ENCODE measurements at places on chromosomes 5 and 9. TPM values are rescaled to one million over a fixed set of nuclear protein-coding genes. Genes with fewer than 3 reads are reported as not detected.

DNA sequence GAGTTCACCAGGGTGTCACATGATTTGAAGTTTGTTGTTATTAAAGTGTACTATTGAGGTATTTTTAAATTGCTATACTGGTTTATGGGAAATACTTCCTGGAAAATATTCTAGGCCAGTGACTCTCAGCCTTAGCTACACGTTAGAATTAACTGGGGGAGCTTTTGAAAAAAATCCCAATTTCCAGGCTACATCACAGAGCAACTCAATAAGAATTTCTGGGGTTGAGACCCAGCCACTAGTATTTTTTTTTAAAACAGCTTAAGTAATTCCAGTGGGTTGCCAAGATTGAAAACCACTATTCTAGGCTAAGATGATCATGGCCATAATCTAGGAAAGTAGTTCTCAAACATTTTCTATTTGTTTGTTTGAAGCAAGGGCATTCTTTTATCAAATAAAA, 142.9 kb upstream of the GRIA1 start:
- H3K4me3 ChIP-seq = no peak overlapping the region
- H3K36me3 ChIP-seq = no peaks in the 10 kb centered on the region
- peaks cover 43% of the 10 kb centered on the region for H3K27me3 ChIP-seq
- no peak overlapping the region for H3K27ac ChIP-seq

GRCh38 chr9:37036776-37037502, 2.9 kb upstream of the PAX5 start:
- peak overlapping the region; percentile 13 for H3K27ac ChIP-seq
- H3K27me3 ChIP-seq = peaks cover 92% of the 10 kb centered on the region
- no peaks in the 10 kb centered on the region for H3K36me3 ChIP-seq
- H3K4me3 ChIP-seq = peak overlapping the region; percentile 79
- DNase-seq = peak; percentile 60
- H3K4me1 ChIP-seq = peaks cover 23% of the 10 kb centered on the region

GRCh38 chr5:81228084-81228483, 5.0 kb upstream of the CKMT2 start:
- H3K27ac ChIP-seq = no peak overlapping the region
- H3K36me3 ChIP-seq = peaks cover 1% of the 10 kb centered on the region
- H3K27me3 ChIP-seq = no peaks in the 10 kb centered on the region
- no peak for DNase-seq

NUDT12 gene
- 0.78 TPM for total RNA-seq

GRCh38 chr9:133056533-133056932, 5.2 kb upstream of the CEL start:
- peaks cover 39% of the 10 kb centered on the region for H3K4me1 ChIP-seq
- DNase-seq = no peak
- H3K27me3 ChIP-seq = no peaks in the 10 kb centered on the region
- H3K27ac ChIP-seq = peak overlapping the region; percentile 51

PFN3 gene
- not detected for total RNA-seq

- peaks cover 24% of the 10 kb centered on the region for H3K4me1 ChIP-seq
- peaks cover 48% of the 10 kb centered on the region for H3K36me3 ChIP-seq
- no peak overlapping the region for H3K27ac ChIP-seq
- no peak overlapping the region for H3K4me3 ChIP-seq
- no peak for DNase-seq
Observed at GRCh38 chr5:66001952-66002351, 75.6 kb downstream of the ERBIN start.

WNK2 gene
- total RNA-seq = 0.25 TPM

CLINT1 gene
- total RNA-seq = 69.7 TPM

GRCh38 chr5:142012792-142013388, at the start of gene GNPDA1:
Gene GNPDA1 (minus strand): TSS chr5:142013027. CDS start chr5:142012035, 992 bp downstream.
- peaks cover 18% of the 10 kb centered on the region for H3K36me3 ChIP-seq
- no peaks in the 10 kb centered on the region for H3K27me3 ChIP-seq

SOX30 gene
- total RNA-seq = not detected

DNA sequence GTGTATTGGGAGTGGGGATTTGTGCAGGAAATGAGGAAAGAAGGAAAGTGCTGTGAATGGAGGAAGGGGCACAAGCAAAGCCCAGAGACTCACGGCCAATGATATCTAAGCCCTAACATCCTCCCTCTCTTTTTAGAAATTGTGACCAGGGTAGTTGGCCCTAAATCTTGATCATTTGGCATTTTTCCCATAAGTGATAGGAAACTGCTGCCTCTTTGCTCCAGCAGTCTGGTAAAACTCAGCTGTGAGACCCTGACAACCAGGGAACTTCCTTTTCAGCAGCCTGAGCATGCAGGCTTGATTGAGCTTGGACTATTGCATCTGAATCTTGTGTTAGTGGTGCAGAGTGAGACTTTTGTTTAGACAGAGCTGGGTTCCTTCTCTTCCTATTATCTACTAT, 9.6 kb upstream of the ADRB2 start:
- H3K36me3 ChIP-seq = peaks cover 2% of the 10 kb centered on the region
- no peak overlapping the region for H3K4me3 ChIP-seq
- H3K27me3 ChIP-seq = peaks cover 6% of the 10 kb centered on the region
- H3K4me1 ChIP-seq = peaks cover 7% of the 10 kb centered on the region
- no peak for DNase-seq

DNA sequence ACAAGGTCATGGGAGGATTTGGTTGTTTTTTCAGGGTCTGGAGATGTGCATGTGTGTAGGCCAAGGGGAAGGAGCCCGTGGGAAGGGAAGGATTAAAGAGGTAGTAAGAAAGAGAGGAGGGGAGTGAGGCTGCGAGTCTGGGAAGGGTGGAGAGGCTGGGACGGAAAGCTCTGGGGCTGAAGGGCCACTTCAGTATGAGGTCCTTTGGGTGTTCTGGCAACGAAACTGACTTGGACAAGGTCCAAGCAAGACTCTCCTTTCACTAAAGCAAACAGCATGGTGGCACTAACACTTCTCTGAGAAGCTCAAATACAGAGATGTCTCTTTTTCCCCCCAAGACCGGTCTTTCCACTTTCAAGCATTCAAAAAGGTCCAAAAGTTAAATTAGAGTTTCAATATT, 394.5 kb downstream of the ARHGEF28 start:
- H3K4me1 ChIP-seq = no peaks in the 10 kb centered on the region
- H3K36me3 ChIP-seq = no peaks in the 10 kb centered on the region
- no peak overlapping the region for H3K4me3 ChIP-seq
- no peak for DNase-seq
- H3K27ac ChIP-seq = no peak overlapping the region

DNA sequence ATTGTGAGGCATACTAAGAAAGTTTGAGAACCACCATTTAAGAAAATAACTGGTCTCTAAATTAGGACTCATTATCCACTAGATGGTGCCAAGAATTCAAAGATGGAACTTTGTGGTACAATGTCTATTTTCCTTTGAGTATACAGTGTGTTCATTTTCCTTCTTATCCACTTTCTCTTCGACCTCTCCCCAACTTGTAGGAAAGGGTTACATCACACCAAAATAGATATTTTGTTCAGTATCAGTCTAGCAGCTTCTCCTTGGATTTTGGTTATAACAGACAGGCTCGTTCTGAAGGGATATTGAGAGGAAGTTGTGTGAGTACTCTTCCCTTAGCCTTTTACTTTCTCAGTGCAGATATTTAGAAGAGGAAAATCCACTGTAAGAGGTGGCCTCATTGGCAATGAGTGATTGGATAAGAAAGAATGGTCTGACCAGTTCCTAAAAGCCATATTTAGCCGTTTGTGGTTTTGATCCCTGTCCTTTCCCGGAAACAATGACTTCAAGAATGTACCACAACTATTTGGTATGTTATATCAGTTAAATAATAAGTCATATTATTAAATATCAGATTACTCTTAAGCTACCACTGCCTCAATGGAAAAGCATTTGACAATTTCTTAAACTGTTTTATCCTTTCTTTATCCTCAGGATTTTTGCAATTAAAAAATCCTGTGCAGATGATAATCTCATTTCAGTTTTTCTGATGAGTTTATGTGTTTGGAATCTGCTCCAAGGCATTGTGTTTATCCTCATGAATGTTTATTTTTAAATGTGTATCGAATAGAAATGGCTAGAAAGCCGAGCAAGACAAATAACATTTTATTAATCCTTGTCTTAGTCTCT, 69.0 kb upstream of the GRAMD2B start:
- H3K27me3 ChIP-seq = peaks cover 10% of the 10 kb centered on the region
- H3K36me3 ChIP-seq = no peaks in the 10 kb centered on the region
- DNase-seq = no peak
- H3K4me1 ChIP-seq = peaks cover 17% of the 10 kb centered on the region
- H3K4me3 ChIP-seq = peak overlapping the region; percentile 56

DNA sequence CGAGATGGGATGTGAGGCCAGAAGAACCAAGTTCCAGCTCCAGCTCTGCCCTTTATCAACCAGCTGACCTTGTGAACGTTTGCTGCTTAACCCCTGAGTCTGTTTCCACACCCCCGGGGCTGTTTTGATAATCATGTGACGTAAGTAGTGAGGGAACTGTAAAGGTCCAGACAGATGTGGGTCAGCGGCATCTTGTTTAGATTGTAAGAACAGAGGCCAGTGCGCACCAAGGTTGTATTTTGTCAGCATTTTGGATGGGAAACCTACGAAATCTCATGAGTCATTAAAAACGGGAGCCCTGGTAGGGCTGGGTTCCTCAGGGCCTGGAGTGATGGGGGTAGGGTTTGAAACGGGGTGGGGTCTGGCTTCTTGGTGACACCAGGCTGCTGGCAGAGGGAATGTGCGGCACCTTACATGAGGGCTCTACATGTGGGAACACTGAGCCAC, 13.8 kb upstream of the COL15A1 start:
- H3K36me3 ChIP-seq = no peaks in the 10 kb centered on the region
- peaks cover 2% of the 10 kb centered on the region for H3K4me1 ChIP-seq
- H3K27me3 ChIP-seq = peaks cover 25% of the 10 kb centered on the region
- no peak for DNase-seq

DNA sequence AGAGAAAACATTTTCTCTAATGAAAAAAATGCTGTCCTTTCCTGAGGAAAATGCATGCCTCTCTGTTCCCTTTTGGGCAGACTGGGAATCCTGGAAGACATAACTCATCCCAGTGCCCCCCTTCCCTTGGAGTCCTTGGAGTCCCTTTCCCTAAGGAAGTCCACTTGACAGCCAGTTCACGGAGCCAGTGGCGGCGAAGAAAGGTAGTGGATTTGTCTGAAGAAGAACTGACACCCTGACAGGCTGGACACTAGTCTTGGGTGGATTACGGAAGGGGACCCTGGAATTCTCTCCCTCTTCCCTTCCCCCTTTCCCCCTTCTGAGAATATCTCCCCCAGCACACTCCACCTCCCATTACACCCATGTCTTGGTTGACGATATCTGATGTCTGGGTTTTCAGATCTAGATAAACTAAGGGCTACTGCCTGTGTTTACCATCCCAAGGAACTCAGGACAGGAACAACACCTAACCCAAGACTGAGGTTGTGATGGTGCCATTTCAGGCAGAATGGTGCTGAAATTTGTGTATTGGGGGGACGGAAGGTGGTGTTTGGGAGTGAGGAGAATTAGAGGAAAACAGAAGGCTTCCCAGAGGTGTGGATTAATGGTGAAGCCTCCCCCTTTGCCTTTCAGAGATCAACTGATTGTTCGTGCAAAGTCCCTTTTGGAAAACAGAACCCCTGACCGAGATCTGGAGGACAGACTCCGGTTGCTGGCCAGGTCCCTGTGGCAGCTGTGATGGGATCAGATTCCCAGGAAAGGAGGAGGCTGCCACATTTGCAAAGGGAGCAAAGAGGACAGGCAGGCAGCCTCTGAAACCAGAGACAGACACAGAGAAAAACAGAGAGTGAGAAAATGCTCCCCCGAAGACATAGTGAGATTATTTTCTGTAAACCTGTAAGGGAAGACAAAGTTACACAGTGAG, 704 bp downstream of the SPARC start:
- DNase-seq = no peak
- peak overlapping the region; percentile 67 for H3K4me3 ChIP-seq
- peaks cover 9% of the 10 kb centered on the region for H3K4me1 ChIP-seq
- H3K27me3 ChIP-seq = peaks cover 36% of the 10 kb centered on the region
- H3K27ac ChIP-seq = no peak overlapping the region

SLC22A5 gene
- 6.0 TPM for total RNA-seq

GRCh38 chr5:157050050-157050449, 8.9 kb downstream of the HAVCR1 start:
- no peak for DNase-seq
- H3K36me3 ChIP-seq = peaks cover 50% of the 10 kb centered on the region
- H3K4me1 ChIP-seq = peaks cover 23% of the 10 kb centered on the region
- peak overlapping the region; percentile 78 for H3K4me3 ChIP-seq

DNA sequence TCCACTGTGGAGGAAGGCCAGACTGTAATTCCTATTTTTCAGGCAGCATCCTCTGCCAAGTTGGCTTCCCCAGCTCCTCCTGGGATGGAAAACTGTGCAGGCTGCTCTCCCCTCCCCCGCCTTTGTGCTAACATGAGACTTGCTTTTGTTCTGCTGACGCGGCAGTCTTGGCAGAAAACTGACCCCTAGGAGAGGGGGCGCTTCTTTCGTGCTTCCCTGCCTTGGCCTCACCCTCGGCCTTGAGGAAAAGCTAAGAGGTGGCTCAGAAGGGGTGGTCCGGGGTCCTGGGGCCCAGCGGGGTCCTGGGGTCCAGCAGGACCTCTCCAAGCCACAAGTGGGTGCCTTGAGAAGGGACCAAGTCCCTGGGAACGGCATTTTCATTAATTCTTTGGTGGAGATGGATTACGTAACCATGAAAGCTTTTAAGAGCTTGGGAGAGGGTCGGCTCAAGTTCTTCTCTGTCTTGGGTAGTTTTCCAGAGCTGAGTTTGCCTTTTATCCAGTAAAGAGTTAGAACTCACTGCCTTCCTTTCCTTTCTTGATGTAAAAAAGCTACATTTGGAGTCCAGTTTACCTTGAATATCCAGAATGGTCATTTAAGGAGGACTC, 51.0 kb downstream of the SH3PXD2B start:
- no peak overlapping the region for H3K27ac ChIP-seq
- H3K4me3 ChIP-seq = no peak overlapping the region
- DNase-seq = no peak

DNA sequence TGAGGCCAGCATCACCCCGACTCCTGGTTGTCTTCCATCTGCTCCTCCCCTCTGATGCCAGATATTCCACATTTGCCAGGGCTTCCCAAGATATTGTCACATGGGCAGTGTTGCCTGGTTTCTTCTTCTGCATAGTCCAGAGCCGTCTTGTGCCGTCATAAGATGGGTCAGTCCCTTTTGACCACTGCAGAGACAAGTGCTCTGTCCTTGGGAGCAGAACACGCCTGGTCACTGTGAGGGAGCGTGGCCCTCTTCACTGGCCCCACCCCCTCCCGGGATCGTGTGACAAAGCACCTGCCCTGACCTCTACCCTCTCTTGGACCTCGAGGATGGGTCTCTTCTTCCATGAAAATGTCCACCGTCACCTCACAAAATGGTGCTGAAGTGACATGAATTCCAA, 41.6 kb downstream of the UBE2QL1 start:
- peaks cover 10% of the 10 kb centered on the region for H3K4me1 ChIP-seq
- peaks cover 9% of the 10 kb centered on the region for H3K27me3 ChIP-seq
- no peak overlapping the region for H3K4me3 ChIP-seq
- DNase-seq = no peak

F12 gene
- 2.8 TPM for total RNA-seq

DNA sequence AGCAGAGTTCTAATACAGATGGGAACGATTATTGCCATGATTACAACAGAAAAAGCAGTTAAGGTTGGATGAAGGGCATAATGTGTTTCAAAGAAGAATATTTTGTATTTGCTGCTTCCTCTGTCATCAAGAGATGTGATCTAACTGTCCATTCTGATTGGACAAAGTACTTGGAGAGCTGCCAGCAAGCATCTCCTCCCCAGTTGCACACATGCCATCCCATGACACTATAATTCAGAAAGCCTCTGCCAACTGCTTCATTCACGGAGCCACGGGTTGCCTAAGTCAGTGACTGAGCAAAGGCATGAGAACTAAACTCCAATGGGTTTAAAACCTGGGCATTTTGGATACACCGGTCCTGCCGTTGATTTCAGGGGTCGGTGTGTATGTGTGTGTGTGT, 253.8 kb downstream of the CRB2 start:
- no peak overlapping the region for H3K27ac ChIP-seq
- peaks cover 3% of the 10 kb centered on the region for H3K36me3 ChIP-seq
- no peak overlapping the region for H3K4me3 ChIP-seq
- no peak for DNase-seq
- H3K4me1 ChIP-seq = no peaks in the 10 kb centered on the region
- no peaks in the 10 kb centered on the region for H3K27me3 ChIP-seq

- H3K4me3 ChIP-seq = no peak overlapping the region
Observed at GRCh38 chr9:77783518-77783917, 135.4 kb upstream of the GNA14 start.
